A549 treated with CORT108297 at 1 μM for 4 hours (cell line): ENCODE measurements at places on chromosomes 13 and 19. TPM values are rescaled to one million over a fixed set of nuclear protein-coding genes. Genes with fewer than 3 reads are reported as not detected.

Gene GET3
- 67.6 to 102 TPM (median 95.8 TPM) in 5 replicates for total RNA-seq

Gene MBD3L3
- not detected in 5 replicates for total RNA-seq

Gene ZNF728
- not detected in 5 replicates for total RNA-seq

Gene UCHL3
- total RNA-seq = 46.6 to 55.4 TPM (median 48.0 TPM) in 5 replicates

Gene DNAJC15
- total RNA-seq = 0.01 to 0.06 TPM (median 0.02 TPM) in 5 replicates

Gene OR7C1
- total RNA-seq = not detected in 5 replicates

Gene IGLON5
- 0.02 to 0.05 TPM (median 0.03 TPM) in 4 of 5 replicates, not detected in the other for total RNA-seq

Gene IGFL3
- 0.20 to 0.45 TPM (median 0.31 TPM) in 5 replicates for total RNA-seq

Gene GPATCH1
- total RNA-seq = 12.4 to 15.4 TPM (median 13.6 TPM) in 5 replicates

Gene GJA3
- 0.95 to 1.3 TPM (median 1.1 TPM) in 5 replicates for total RNA-seq

Gene ZNF333
- 2.3 to 3.8 TPM (median 3.0 TPM) in 5 replicates for total RNA-seq

Gene PRR20A
- total RNA-seq = not detected in 5 replicates

Gene DCLK1
- total RNA-seq = 0.76 to 1.1 TPM (median 0.89 TPM) in 5 replicates

Gene PCDH20
- total RNA-seq = not detected in 5 replicates

Gene SLITRK6
- 0.18 to 0.47 TPM (median 0.36 TPM) in 5 replicates for total RNA-seq

Gene SPTBN4
- 0.67 to 1.1 TPM (median 0.69 TPM) in 5 replicates for total RNA-seq
